ENCODE measurements at places on chromosomes 5 and 9. TPM values are rescaled to one million over a fixed set of nuclear protein-coding genes. Genes with fewer than 3 reads are reported as not detected.

C5orf52 gene
- 1.2 TPM for polyA plus RNA-seq

GRCh38 chr5:118459490-118459889, 528.9 kb downstream of the DTWD2 start:
- no peak for DNase-seq

DNA sequence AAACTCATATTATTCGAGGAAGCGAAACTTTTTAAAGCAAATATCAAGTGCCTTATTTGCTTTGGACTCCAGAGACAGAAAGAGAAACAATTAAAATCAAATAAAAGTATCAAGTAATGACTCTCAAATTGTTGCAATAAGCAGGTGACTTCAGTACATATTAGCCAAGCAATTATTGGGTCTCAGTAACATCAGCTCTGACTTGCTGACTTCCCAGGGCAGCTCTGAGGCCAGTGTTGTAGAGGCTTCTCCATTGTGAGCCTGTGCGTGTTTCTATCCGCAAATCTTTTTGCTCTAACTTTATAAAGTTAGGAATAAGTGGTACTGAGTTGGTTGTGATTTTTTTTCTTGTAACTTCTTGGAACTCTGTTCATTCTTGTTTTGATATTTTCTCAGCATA, 186.8 kb upstream of the PRLR start:
- no peak for DNase-seq

SPAG8 gene
- 0.72 TPM for polyA plus RNA-seq

NDUFS4 gene
- polyA plus RNA-seq, result 95.0 TPM

DNA sequence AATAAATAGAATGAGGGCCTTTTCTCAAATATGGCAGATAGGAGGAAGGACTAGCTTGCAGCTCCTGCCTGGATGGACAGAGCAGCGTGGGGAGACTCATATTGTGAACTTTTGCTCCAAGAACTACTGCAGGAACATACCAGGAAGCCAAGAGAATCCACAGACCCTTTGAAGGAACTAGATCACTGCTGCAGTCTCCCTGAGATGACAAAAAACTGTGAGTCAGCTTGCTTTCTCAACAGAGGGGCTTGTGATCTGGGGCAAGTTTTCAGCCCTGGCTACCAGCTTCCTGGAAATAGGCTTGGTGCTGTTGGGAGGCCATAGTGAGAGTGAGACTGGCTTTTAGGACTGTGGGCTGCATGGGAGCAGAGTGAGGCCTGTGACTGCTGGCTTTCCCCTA, 170.6 kb upstream of the TRIM32 start:
- no peak for DNase-seq

DNA sequence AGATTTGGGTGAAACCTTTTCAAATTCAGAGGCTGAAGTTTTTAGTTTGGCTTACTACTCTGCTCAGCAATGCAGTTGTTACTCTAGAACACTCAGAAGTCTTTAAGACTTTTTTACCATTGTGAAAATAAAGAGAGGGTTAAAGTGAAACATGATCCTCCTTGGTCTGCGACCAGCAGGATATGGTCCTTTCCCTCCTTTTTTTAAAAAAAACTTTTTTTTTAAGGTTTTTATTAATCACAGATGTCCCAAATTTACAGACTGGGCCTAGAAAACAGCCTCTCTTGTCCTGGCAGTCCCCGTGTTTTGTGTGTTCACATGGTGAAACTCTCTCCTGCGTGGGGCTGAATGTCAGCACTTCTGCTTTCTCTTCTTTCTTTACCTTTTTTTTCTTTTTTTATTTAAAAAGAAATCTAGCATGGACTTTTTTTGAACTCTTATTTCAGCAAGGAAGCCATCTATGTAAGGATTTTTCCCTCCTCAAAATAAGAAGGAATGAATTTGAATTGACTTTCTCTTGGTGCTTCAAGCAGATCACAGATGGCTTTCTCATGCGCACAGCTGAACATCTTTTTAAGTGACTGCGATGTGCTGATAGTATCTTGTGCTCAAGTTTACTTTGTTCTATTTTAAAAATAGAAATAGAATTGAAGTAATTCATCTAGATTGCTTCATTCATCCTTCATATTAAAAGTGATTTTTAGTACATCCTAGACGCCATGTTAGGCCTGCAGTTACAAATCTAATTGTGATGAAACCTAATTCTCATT, 128.7 kb upstream of the OTULINL start:
- no peak for DNase-seq

DNA sequence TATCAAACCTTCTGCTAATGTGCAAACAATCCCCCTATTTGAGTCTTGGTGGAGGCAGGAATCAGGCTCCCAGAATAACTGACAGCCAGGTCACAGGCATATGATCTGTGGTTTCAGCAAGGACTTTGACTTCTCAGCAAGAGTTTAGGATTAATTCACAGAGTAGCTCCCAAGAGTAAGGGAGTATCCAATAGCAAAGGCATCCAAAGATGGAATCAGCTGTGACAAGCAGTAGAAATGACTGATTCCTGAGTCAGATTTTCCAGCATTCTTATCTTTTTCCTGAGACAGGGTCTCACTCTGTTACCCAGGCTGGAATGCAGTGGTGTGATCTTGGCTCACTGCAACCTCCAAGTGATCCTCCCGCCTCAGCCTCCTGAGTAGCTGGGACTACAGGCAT, 108.3 kb downstream of the EPB41L4A start:
- no peak for DNase-seq

DNA sequence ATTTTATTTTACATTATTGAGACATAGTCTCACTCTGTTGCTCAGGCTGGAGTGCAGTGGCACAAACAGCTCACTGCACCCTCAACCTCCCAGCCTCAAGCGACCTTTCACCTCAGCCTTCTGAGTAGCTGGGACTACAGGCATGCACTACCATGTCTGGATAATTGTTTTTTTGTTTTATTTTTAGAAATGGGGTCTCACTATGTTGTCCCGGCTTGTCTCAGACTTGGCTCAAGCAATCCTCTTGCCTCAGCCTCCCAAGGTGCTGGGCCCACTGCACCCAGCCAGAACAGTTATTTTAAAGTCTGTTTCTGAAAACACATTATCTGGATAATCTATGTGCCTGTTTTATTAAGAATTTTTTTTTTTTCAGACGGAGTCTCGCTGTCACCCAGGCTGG, 62.0 kb downstream of the TEX10 start:
- DNase-seq, result no peak

GRCh38 chr5:53726121-53726520, 165.7 kb downstream of the NDUFS4 start:
- DNase-seq, result no peak

NEUROG1 gene
- not detected for polyA plus RNA-seq

GRCh38 chr9:87069690-87070089, 122.4 kb upstream of the GAS1 start:
- no peak for DNase-seq

DNA sequence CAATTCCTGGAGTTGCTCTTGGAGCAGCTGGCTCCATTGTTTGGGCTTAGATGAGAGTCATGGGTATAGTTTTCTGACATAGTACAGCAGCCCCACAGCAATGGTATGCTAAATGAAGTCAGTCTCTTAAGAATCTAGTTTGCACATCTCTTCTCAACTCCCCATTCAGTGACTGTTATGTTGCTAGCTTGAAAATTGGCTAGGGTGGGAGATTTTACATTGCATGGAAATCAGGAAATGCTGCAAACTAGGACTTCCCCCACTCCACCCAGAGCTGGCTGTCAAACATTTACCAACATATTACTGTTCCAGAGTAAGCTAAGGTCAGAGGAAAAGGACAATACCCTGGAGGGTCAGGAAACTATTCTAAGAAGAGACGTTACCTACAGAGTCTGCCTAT, 17.6 kb upstream of the FCHO2 start:
- DNase-seq, result no peak

SPINK6 gene
- not detected for polyA plus RNA-seq

GRCh38 chr9:90188656-90189055, 454.0 kb downstream of the DIRAS2 start:
- DNase-seq, result no peak

GRCh38 chr9:27367175-27367798, 70.3 kb upstream of the EQTN start:
- no peak for DNase-seq

DNA sequence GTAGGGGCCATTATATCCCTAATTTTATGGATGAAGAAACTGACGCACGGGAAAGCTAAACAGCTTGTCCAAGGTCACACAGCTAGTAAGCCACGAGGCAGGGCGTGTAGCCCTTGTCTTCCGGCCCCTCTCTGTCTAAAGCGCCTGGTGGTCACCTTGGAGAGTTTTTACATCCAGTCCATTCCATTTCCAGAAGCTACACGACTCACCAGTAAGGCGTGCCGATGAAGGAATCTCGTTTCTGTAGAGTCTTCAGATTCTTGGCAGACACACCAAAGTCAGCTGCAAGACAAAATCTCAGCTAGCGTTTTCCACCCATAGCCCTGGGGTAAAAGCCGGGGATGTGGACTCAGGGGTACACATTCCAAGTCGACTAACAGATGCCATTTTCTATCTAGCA, 80.5 kb downstream of the STK10 start:
- no peak for DNase-seq

GRCh38 chr5:173163219-173163618, 18.9 kb downstream of the BNIP1 start:
- no peak for DNase-seq

DNA sequence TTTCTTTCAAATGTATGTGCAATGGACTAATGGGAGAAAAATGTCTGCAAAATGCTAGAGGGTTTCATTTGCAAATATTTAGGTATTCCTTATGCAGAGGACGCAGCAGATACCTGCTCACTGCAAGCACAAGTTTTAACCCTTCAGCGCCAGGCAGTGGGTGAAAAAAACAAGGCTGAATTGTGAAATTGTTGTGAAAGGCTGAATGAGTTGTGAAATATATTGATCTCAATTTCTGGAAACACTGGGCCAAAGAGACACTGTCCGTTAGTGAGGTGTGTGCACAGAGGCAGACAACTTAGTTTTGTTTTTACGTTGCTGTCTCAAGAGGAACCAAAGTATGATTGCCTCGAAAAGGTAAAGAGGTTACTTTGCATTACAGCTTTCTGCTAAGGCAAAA, 18.8 kb downstream of the FUBP3 start:
- no peak for DNase-seq

- no peak for DNase-seq
Observed at GRCh38 chr9:103152473-103152872, 157.3 kb downstream of the CYLC2 start.

ADAMTS19 gene
- 0.28 TPM for polyA plus RNA-seq

BTNL8 gene
- 53.8 TPM for polyA plus RNA-seq

KCNMB1 gene
- polyA plus RNA-seq, result 0.72 TPM

CNTFR gene
- polyA plus RNA-seq, result 9.3 TPM

GRCh38 chr5:181173420-181174342, 26.3 kb downstream of the OR2V2 start:
- peak; percentile 58 for DNase-seq

GRCh38 chr9:4640027-4640426, 22.1 kb upstream of the PLPP6 start:
- peak; percentile 9 for DNase-seq

DNA sequence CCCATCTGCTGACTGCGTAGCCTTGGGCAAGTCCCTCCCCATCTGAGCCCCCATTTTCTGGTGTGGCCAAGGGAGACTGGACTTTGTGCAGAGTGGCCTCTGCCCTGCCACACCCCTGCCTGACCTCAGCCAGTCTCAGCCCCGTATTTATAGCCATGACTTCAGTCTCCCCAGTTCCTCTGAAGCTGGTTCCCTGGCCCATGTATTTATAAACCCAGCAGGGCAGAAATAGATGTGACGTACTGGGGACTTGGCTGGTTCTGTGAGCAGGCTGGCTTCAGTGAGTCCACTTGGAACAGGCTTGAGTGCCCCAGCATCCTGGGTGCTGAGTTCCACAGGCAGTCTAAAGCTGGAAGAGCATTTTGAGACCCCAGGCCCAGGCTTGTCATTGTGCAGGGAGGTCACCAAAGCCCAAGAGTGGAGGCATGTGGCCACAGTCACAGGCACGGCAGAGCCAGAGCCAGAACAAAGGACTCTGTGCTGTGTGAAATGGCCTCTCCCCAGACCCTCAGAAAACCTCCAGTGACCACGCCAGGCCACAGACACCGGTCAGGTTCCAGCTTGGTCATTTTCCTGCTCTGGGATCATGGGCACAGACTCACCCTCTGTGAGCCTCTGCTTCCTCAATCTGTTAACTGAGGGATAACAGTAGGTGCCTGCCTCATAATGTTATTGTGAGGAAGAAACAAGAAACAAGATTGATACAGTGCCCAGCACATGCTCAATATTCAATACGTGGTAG, 30.4 kb upstream of the SYNPO start:
- peak; percentile 92 for DNase-seq

PCDHGA9 gene
- not detected for polyA plus RNA-seq

FBXO4 gene
- 18.1 TPM for polyA plus RNA-seq

- DNase-seq, result no peak
Observed at GRCh38 chr5:5050801-5051200, 89.3 kb upstream of the ADAMTS16 start.

DNA sequence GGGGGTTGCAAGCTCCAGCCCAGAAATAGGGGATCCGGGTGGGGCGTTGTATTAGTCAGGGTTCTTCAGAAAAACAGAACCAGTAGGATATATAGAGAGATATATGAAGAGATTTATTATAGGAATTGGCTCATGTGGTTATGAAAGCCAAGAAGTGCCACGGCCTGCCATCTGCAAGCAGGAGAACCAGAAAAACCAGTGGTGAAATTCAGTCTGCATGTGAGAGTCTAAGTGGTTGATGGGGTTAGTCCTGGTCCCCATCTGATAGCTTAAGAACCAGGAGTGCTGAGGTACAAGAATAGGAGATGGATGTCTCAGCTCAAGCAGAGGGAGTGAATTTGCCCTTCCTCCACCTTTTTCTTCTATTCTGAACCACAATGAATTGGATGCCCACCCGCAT, 123.4 kb upstream of the APC start:
- DNase-seq, result no peak

- DNase-seq, result no peak
Observed at GRCh38 chr5:86337667-86338460, 279.9 kb upstream of the COX7C start.

DNA sequence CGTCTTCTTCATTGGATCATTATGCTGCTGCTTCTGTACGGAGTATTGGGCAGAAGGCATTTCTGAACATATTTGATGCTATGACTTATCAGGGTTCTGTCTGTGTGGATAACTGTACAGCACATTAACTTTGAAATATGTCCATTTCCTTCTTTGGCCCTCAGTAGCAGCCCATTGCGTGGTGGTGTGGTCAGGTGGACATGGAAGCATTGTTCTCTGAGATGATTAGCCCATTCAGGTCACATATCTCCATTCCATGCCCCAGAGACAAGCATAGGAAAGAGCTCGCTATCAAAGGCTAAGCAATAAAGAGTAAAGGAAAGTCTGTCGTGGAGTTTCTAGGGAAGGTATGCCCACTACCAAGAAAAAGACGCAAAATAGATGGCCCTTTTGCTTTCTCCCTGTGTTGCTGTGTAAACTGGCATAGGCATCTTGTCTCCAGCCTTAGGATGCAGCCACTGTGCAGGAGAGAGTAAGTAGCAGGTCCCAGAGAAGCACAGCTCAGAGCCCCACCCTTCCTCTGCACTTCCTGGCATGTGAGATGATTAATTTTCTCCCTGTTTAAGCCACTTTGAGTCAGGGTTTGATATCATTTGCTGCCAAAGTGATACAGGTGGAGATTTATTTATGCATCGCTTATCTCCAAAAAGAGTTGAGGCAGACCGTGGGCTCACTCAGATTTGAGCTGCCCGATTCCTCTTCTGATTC, 221.9 kb downstream of the PDZD2 start:
- DNase-seq, result no peak

- peak; percentile 18 for DNase-seq
Observed at GRCh38 chr5:155616779-155617392, 603.3 kb downstream of the KIF4B start.

CYSRT1 gene
- 2.2 TPM for polyA plus RNA-seq

Measured in small intestine (tissue), 16 donors.